CD4-positive, alpha-beta T cell treated with Interleukin-4 for 4 hours (primary cell): ENCODE measurements at places on chromosomes 16 and 17.

DNA sequence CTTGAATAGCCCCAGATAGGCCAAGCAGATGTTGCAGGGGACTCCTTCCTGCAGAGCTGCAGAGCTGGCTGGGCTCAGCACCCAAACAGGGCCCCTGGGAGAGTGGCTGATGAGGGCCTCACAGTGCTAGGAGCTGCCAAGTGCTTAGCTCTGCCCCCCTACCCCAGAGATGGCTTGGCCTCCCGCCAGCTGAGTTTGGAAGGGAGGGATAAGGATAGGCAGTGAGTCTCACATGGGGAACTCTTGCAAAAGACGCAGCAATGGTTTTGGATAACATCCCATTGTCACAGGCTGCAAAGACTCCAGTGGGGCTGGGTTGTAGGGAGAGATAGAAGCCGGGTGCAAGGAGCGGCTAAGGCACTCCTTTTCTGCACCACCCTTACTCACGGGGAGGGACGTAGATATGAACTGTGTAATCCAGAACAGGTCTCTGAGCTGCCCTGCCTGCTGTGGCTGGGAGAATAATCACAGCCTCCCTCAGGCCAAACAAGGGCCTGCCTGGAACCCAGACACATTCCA is 52.9 kb upstream of the MAF start:
- no peak for DNase-seq

- DNase-seq = no peak
These were observed 2.0 kb downstream of the HBZ start for GRCh38 chr16:154217-155030.

DNA sequence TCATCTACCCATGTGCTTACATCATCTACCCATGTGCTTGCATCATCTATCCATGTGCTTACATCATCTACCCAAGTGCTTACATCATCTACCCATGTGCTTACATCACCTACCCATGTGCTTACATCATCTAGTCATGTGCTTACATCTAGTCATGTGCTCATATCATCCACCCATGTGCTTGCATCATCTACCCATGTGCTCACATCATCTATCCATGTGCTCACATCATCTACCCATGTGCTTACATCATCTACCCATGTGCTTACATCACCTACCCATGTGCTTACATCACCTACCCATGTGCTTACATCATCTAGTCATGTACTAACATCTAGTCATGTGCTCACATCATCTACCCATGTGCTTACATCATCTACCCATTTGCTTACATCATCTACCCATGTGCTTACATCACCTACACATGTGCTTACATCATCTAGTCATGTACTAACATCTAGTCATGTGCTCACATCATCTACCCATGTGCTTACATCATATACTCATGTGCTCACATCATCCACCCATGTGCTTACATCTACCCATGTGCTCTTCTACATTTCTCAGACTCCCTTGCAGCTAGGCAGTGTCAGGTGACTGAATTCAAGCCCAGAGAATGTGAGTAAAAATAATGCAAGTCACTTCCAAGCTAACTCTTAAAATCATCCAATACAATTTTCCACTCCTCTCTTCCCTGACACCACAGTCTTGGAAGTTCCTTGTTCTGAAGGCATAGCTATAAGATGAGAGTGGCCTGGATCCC is 196.8 kb downstream of the CBLN1 start:
- DNase-seq = no peak

GRCh38 chr17:13140750-13141149 is 122.9 kb upstream of the ELAC2 start:
- no peak for DNase-seq

DNA sequence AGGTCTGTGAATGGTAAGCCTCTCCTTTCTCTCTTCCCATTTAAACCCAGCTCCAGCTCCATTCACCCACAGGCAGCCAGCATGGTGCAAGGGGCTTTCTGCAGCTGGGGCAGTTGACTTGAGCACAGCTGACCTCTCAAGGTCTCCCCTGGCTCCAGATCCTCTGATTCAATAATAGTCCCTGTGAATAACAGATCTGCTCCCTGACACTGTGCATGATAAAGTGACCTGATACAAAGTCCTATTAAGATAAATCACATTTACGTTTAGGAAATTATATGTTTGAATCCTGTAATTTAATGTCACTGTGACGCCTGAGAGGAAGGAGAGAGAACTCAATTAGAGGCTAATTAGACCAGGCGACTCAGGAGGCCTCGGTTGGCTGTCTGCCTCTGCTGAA is 540.4 kb upstream of the CDH11 start:
- no peak for DNase-seq

DNA sequence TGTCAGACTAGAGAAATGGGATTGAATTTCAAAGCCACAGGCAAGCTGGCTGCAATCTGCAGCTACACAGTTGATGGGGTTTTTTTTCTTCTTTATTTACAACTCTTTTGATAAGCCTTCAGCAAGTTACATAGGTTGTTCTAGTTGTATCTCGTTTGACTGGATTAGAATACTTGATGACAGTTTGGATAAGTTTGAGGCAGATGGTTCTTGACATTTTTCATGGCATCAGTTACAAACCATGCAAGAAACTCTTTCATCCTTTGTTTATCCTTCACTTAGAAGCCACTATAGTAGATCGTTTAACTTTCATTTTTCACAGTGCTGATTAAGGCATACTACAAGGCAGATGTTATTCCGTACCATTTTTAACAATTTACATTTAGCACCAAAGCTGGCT is 238.9 kb downstream of the TOX3 start:
- no peak for DNase-seq

GRCh38 chr17:51258756-51259563 is 889 bp downstream of the MBTD1 start:
- DNase-seq = no peak

DNA sequence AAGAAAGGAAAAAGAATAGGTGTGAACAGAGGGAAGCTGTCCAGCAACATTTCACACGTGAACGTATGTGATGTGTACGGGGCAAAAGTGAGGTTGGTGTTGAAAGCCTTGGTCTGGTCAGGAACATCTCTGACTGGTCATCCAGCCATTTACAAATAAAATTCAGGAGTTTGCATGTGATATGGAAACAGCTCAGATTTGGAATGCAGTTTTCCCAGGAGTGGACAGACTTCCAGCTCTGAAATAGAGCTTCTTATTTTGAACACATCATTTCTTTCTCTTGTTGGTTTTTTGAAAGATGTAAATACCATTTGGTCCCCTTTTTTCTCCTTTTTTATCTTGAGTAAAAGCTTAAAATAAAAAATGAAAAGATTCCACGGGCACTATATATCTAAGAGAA is 566.2 kb upstream of the ZFHX3 start:
- DNase-seq = no peak

- no peak for DNase-seq
These were observed 160.7 kb downstream of the RGS9 start for GRCh38 chr17:65297916-65298315.

GRCh38 chr16:70257391-70257790 is 5.7 kb upstream of the EXOSC6 start:
- DNase-seq = no peak

GRCh38 chr16:54526916-54527315 is 240.3 kb upstream of the IRX3 start:
- no peak for DNase-seq

DNA sequence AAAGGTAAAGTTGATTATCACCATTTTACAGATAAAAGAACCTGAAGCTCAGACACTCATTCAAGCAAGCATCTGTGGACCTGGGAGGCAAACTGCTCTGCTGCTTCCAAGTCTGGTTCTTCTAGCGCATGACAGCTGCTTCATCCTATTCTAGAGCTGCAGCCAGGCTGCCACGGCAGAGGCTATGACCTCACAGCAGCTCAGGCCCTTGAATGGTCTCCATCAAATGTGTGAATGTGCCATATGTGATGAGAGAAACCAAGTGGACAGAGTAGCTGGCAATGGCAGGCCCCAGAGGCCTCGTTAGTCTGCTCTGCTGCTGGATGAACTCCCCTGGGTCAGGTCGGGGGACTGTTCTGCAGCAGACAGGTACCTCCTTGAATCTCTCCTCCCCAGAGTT is 30.7 kb upstream of the FOXJ1 start:
- no peak for DNase-seq

GRCh38 chr16:47254756-47255155 is 111.0 kb upstream of the NETO2 start:
- no peak for DNase-seq

GRCh38 chr17:6555331-6556120 is 829 bp downstream of the PITPNM3 start:
- no peak for DNase-seq

GRCh38 chr16:48378836-48379235 is 6.4 kb downstream of the SIAH1 start:
- no peak for DNase-seq

DNA sequence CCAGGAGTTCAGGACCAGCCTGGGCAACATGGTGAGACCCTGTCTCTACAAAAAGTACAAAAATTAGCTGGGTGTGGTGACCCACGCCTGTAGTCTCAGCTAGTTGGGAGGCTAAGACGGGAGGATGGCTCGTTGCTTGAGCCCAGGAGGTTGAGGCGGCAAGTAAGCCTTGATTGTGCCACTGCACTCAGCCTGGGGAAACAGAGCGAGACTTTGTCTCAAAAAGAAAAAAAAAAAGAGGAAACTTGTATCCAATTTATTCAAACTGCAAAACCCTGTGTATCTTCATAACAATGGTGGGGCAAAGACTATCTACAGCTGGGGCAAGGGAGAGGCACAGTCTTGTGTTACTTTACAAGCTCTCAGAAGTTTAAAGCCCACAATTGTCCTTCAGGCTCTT is 21.5 kb downstream of the GRB7 start:
- no peak for DNase-seq

DNA sequence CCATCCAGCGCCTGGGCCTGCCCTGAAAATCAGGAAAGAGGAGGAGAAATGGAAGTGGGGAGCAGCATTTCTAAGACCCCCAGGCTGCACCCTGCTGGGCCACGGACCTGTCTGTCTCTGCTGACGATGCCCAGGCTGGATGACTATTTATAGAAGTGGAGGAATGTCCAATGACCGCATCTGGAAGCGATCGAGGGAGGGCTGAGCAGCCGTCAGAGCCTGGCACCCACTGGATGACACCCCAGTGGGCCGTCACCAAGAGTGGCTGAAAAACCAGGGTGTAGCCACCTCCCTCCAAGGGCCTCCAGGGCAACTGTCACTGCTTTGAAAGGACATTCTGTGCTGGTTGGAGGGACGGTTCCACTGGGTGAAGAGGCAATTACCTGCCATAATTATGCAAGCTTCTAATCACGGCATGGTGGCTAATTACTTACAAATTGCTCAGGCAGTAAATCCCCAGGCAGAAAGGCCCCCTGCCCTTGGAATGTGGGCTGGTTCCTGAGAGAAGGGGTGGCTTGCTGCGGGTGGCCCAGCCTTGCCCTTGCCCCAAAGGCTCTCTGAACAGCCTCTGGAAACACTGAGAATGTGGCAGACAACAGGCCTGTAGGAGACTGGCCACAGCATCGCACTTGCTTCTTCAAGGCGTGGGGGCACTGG is 332.1 kb downstream of the C16orf95 start:
- no peak for DNase-seq

DNA sequence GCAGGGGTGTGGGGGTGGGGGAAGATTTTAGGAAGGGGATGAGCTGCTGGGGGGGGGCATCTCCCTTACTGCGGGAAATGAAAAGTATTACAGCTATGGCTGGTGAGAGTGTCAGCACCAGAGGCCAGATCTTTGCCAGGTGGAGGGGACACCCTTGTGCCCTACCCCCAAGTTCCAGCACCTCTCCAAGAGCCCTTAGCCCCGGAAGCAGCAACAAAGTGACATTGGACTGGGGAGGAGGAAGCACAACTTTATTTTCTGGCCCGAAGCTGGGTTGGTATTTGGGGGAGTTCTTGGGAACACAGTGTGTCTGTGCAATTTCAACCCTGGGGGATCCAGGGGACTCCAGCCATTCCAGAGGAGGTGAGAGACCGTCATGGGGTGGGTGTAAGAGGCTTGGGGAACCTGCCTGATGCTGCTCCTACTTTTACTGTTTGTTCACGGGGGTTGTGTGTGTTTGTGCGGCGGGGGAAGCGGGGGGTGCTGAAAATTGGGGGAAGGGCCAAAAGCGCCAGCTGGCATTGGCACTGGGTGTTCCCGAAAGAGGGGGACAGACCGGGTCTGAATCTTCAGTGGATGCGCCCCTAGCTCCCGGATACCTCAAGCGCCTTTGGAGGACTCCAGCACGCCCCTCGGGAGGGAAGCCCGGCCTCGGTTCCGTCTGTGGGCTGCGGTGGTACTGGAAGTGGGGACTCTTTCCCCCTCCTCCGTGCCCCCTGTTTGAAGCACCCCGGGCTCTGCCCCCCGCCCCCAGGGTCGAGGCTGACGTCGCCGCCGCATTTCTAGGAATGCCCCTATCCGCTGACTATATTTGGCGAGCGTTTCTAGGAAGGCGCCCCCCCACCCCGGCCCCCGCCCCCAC is 230.3 kb downstream of the MRTFB start:
- DNase-seq = no peak

- no peak for DNase-seq
These were observed 128.9 kb upstream of the RCVRN start for GRCh38 chr17:10033959-10034358.

GRCh38 chr16:56370875-56371659 is 54.3 kb downstream of the AMFR start:
- DNase-seq = no peak

GRCh38 chr17:40346765-40347158 is 17.8 kb downstream of the GJD3 start:
- peak; percentile 32 for DNase-seq

DNA sequence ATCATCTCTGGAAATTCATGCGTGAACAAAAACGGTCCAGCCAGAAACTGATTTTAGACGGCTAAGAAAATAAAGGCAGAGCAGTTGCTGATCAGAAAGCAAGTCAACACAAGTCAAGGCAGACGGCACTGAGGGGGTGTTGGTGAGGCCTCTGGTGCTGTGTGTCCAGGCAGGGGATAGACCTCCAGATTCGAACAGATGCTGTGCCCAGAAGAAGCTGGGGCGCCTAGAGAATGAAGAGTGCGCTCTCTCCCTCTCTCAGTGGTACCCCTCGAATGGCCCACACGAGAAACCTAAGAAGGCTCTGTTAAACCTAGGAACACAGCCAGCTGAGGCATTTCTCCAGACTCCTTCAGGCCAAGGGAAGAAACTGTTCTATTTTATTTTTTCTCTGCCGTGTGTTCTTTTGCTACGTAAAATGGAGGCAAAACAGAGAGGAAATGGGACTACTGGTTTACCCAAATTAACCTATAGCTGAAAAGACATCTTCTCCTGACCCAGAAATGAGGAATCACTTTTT is 178.3 kb downstream of the PMP22 start:
- no peak for DNase-seq

DNA sequence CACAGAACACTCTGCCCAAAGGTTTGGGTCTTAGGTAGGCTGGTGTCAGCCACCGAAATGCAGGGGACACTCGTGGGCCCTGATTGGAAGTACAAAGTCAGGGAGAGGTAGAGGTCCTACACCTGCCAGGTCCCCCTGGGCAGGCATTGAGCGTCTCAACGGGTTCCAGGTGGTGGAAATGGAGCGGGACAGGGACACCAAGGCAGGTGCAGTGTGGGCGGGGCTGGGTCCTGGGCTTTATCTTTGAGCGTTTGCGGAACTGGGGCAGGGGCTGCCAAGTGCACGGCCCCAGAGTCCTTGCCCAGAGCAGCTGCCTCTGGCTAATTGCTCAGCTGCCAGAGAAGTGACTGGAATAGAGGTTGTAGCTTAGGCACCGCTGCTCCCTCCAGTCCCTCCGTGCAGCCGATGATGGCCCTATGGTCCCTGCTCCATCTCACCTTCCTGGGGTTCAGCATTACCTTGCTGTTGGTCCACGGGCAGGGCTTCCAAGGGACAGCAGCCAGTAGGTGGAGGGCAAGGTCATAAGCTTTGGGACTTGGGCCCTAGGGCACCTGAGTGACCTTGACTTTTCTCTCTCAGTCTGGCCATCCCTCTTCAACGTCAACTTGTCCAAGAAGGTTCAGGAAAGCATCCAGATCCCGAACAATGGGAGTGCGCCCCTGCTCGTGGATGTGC is at the start of gene ZACN:
ZACN (plus strand) TSS at position 323 of the 675 bp plus-strand sequence; CDS start at position 406, 83 bp downstream.
- no peak for DNase-seq
